T-helper 2 cell (primary cell): ENCODE measurements at places on chromosomes 6 and 20.

GRCh38 chr20:34222208-34222607 is 19.0 kb upstream of the ASIP start:
- DNase-seq: no peak

GRCh38 chr20:35561268-35561667 is 19.4 kb downstream of the ERGIC3 start:
- DNase-seq: no peak

DNA sequence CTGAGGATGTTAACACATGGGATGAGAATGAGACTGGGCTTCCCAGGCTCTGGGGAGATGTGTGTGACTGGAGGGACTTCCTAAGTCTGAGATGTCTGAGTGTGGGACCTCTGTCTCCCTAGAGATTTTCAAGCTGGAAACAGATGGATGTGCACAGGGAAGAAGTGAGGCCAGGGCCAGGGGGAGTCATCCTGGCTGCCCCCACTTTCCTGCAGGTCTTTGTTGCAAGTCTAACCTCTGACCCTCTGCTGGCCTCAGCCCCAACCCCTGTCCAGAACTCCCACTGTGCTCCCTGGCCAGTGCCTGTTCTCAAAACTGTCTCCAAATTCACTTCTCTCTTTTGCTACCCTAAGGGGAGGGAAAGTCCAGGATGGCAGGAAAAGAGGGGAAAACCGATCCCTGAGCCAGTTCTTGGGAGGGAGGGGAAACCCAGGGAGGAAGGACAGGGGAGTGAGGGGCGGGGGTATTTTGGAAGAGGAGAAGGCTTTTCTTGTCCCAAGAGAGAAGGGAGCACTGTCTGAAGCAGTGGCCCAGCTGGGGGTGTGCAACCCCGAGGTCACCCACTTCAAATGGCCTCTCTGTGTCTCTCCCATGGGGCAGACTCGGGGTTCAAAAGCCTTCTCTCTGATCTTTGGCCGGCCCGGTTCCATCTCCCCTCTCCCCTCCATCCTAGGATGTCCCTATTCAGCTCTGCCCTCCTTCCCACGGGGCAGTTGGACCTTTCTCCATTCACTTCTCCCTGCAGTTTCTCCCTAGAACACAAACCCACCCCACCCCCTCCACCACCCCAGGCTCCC is 3.1 kb downstream of the PPP1R18 start:
- peak; percentile 15 for DNase-seq

DNA sequence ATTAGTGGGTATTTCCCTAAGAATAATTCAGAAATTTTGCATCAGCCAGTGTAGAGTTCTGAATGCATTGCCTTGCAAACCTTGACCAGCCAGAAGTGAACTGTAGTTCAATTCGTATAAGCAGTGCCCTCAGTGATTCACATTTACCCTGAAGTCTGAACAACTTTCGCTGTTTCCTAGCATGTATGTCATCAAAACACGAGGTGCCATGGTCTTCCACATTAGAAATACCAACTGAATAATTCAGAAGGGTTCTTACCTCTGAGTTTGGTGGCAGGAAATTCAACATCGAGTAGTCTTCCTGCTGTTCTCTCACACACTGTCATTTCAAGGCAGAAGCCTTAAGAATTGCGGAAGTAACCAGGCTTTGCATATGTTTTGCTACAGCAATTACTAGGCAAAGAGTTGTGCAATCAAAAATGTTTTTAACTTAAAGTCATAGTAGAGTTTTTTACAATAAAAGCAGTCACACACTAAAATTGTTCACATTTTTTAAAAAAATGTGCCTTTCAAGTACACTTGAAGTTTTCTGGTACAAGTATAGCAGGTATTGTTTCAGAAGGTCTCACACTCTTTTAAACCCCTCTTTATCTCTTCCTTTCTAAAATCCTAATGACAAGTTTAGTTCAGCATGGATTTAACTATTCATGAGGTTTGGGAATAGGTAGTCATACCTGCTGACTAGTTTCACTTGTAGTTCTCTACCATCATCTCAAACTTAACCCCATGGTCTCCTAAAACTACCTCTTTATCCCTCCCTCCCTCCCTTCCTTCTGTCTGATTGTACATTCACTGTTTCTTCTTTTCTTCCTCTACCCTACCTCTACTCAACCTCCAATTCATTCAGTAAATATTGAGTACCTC is 118.3 kb downstream of the STXBP5 start:
- no peak for DNase-seq

DNA sequence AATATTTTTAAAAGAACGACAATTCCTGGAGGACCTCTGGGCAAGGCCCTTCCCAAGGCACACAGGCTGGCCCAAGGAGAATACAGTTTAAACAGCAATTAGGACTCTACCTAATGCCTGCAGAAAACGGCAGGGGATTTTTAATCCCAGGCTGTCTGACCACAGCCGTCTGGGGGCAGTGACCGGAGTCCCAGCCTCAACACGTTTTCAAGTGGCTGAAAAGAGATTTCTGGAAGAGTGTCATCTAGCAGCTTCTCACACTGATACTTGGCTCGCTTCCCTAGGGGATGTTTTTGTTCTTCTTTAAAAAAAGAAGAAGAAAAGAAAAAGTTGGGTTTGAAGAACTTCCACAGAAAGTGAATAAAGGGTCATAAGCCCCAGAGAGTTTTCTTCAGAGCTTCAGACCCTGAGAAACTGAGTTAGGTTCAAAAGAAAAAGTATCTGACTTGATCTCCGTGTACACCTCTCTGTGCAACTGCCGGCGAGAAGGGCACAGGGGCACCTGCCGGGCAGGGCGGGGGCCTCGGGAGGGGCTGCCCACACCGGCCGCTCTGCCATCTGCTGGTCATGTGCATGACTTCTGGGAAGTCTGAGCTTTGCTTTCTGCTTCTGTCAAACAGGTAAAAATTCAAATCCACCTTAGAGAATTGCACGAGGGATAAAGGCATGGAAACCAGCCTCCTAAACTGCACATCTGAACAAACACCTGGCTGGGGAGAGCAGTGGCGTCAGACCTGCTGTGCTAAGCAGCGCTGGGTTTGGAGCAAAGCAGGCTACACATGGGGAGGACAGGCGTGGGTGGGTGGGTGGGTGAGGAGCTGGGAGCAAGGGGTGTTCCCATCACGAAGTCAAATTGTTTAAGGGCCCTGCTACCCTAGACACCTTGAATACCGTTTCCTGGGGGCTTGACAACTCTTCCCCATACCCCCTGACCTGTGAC is 33.0 kb downstream of the RRBP1 start:
- DNase-seq: no peak

DNA sequence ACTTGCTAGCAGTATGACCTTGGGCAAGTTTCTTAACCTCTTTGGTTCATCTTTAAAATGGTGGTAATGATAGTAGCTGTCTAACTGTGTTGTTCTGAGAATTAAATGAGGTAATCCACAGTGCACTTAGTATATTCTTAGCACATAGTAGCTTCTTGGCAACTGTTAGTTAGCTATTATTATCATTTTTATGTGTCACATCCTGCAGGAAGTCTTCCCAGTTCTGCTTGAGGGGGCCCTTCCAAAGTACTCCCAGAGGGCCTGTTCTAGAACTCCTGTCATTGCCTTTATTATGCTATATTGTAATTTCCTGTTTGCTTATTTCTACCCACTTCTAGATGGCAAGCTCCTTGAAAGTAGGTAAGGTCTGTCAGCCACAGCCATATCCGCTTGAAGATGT is 30.6 kb downstream of the ANKS1A start:
- no peak for DNase-seq

DNA sequence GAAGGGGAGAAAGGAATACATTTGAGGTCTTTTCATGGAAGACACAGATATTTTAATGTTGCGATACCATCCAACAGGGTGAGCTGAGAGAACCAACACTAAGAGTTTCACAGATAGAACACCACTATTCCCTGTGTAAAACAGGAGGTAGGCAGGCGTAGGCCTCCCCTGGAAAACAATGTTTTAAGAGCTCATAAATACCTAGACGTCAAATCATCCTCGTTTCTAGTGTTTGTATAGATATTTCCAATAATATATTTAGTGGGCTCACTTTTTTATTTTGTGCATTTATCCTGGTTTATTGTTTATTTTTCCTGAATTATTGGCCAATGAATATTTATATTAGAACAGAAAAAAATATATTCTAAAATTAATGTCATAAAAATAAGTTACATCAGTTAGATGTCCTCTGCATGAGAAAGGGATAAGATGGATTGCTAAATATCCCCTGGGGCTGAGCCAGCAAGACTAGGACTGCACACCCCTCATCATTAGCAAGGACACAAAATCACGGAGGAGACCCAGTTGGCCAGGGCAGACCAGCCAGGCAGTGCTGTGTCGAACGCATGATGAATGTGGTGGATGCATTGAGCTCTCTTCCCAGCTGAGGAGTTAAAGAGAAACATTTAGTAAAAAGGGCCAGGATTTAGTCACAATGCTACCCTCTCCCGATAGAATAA is 380.5 kb downstream of the C6orf118 start:
- DNase-seq: no peak

GRCh38 chr6:76972474-76972873 is 490.8 kb downstream of the HTR1B start:
- no peak for DNase-seq

- DNase-seq: no peak
Observed at GRCh38 chr20:21609981-21610380, 95.5 kb upstream of the PAX1 start.

GRCh38 chr6:81938991-81939732 is 186.7 kb upstream of the TENT5A start:
- DNase-seq: no peak

DNA sequence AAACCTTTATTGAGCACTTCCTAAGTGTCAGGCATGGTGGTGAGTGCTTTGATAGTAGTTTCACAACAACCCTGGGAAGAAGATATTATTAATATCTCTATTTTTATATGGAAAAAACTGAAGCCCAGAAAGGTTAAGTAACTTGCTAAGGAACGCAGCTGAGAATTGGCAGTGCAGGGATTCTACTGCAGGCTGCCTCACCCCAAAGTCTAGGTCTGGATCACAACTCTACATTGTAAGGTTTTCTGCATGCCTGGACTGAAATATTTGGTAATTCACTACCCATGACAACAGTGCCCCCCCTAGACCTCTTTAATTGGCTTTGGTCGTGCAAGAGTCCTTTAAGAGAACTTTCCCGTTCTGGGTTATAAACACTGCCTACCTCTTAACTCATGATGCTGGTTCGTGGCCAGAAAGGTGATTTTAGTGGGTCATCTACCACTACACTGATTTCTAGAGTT is 67.1 kb upstream of the KCNQ5 start:
- DNase-seq: no peak

GRCh38 chr20:23508449-23509229 is 17.7 kb downstream of the CST8 start:
- DNase-seq: no peak

GRCh38 chr20:37396416-37397075 is 50.6 kb downstream of the SRC start:
- no peak for DNase-seq

- DNase-seq: no peak
Observed at GRCh38 chr20:15076785-15077184, 739.4 kb upstream of the FLRT3 start.

- DNase-seq: no peak
Observed at GRCh38 chr20:46291401-46291800, 16.9 kb downstream of the CDH22 start.

- no peak for DNase-seq
Observed at GRCh38 chr6:140879946-140880345, 1252.8 kb upstream of the GJE1 start.

DNA sequence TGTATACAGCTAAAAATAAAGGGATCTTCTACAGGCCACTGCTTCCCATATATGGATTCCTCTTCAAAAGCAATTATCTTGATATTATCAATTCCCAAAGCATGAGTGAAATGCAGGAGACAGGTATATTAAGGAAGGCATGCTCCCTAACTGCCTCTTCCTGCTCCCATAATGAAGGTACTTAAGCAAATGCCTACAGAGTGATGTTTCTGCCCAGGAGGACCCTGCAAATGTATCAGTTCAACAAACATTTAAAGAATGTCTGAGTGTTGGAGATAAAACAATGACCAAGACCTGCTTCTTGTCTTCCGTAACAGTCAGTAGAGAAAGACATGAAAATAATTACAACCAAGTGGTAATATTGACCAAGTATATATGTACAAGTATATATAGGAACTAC is 4.2 kb downstream of the UBE2J1 start:
- no peak for DNase-seq

- DNase-seq: no peak
Observed at GRCh38 chr6:111774346-111774703, 98.9 kb downstream of the FYN start.

- no peak for DNase-seq
Observed at GRCh38 chr6:161200610-161201370, 73.1 kb downstream of the AGPAT4 start.

DNA sequence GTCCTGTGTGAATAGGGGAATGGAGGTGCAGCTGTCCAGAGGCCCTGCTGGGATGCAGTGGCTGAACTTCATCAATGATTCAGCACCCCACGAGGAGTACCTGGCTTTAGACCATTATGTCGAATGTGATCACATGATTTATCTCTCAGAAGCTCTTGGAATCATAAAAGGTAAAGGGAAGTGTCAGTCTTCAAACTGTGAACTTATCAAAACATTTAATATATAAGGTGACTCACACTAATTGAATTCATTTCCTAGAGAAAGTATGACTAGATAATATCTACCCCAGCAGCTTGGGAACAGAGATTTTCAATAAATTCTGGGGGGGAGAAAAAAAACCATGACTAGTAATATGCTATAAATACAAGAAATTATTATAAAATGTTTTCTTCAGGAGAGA is 29.5 kb downstream of the ALDH8A1 start:
- DNase-seq: no peak

- no peak for DNase-seq
Observed at GRCh38 chr6:132005178-132005577, 54.0 kb upstream of the CCN2 start.

DNA sequence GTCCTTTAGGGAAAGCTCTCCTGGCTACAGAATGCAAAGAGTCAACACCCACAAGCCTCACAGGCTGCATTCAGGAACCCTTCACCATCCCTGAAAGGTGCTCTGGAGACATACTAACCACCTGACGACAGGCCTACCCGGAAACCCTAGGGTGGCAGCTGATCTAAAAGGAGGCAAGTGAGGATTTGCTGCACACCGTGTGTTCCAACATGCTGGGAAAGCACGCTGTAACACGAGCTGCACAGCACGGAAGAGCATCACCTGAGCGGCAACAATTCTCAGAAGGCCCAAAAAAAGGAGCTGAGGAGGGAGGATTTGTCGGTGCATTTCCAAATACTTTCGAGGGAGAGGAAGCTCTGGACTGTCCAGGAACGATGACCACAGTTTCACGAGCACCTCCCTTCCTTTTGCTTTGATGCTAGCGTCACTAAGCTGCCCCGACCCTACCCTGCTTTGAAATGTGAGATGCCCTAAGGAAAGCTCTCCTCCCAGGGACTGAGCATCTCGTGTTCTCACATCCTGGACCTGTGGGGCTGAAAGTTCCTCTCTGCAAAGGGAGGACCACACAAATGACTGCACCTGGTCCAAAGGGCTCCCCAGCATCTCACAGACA is 87.0 kb downstream of the PPP1R3G start:
- DNase-seq: no peak

DNA sequence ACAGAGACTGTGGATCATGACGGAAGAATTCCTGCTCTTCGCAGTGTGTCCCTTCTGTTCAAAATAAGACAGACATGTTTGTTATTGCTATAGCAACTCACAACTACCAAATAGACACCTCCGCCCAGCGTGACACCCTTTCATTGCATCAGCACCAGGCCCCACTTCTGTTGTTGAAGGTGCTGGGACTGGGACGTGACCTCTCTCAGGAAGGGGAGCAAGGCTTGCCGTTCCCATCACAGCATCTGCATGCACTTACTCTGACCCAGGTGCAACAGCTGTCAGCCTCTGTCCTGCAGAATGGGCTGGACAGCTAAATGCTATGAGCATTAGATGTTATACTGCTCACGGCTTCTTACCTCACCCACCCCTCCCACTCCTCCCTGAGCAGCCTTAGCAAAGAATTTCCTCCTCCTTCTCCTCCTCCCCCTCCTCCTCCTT is 94.1 kb downstream of the DACT2 start:
- no peak for DNase-seq
